Naive thymus-derived CD4-positive, alpha-beta T cell (primary cell): ENCODE measurements at places on chromosomes 6 and 20. TPM values are rescaled to one million over a fixed set of nuclear protein-coding genes. Genes with fewer than 3 reads are reported as not detected.

GRCh38 chr20:36792422-36792821 lies 18.9 kb upstream of the DSN1 start:
- no peak for DNase-seq

Gene TMEM63B
- 1.7 TPM for polyA plus RNA-seq

GRCh38 chr20:52905241-52905994 lies 66.7 kb upstream of the TSHZ2 start:
- DNase-seq = no peak

DNA sequence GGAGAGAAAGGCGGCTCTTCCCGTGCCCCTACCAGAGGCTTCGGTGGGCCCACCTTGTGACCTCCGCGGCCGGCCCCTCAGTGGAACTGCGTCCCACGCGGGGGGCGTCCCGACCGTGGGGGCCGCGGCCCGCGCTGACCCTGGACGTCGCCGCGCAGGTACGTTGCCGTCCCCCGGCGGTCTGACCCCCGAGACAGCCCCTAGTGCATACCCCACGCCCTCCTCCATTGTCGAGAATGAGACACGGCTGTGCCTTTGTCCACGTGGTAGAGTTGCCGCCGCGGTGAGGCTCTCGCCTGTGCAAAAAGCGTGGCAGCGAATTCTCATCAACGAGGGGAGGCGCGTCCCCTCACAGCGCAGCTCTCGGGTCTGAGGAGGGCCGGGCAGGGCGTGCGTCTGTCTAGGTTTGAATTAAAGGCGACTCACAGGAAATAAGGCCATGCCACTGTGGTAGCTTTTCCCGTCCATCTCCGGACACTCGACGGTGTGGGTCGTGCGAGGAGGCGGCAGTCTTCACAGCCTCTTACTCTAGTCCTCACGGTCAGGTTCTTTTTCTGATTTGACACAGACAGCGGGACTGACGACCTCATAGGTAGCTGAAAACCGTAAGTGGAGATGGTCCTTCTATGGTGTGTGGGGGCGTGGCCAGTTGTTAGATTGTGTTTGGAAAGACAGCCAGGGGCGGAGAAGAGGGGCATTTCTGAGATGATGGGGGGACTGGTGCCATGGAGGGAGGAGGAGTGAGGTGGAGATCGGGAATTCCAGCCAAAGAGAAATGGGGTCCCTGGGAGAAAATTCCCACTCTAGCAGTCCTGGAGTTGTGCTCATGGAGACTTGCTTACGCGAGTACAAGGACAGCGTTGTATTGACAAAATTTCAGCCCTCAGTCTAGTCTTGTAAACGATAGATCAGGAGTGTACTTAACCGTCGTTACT lies 580 bp downstream of the NXT1 start:
- DNase-seq = peak; percentile 56

Gene DEFB124
- polyA plus RNA-seq = not detected

DNA sequence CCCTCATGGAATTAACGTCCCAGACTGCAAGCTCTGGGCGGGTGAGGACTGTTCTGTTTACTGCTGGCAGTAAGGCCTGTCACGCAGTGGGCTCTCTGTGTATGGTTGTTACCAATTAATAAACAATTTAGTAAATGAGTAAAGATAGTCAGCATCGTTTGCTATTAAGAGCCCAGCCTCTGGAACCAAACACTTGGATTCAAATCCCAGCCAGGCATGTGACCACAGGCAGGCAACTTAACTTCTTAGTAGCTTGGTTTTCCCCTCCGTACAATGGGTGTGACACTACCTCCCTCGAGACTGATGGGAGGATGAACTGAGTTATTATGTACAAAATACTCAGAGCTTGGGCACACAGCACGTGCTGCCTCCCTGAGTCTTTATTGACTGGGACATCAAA lies 137.7 kb upstream of the ARMC2 start:
- DNase-seq = no peak

Gene LGSN
- 0.21 TPM for polyA plus RNA-seq

GRCh38 chr6:43467752-43468151 lies 9.6 kb upstream of the TJAP1 start:
- DNase-seq = no peak

DNA sequence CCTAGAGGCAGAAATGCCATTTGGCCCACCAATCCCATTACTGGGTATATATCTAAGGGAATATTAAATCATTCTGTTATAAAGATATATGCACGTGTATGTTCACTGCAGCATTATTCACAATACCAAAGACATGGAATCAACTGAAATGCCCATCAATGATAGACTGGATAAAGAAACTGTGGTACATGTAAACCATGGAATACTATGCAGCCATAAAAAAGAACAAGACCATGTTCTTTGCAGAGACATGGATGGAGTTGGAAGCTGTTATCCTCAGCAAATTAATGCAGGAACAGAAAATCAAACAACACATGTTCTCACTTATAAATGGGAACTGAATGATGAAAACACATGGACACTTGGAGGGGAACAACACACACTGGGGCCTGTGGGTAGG lies 458.4 kb downstream of the CD83 start:
- no peak for DNase-seq

GRCh38 chr20:51176876-51177275 lies 154.0 kb upstream of the KCNG1 start:
- DNase-seq = no peak

Gene TFAP2C
- not detected for polyA plus RNA-seq

Gene RAET1G
- polyA plus RNA-seq = not detected

- no peak for DNase-seq
Measured at GRCh38 chr6:7176208-7176607, 68.4 kb downstream of the RREB1 start.

DNA sequence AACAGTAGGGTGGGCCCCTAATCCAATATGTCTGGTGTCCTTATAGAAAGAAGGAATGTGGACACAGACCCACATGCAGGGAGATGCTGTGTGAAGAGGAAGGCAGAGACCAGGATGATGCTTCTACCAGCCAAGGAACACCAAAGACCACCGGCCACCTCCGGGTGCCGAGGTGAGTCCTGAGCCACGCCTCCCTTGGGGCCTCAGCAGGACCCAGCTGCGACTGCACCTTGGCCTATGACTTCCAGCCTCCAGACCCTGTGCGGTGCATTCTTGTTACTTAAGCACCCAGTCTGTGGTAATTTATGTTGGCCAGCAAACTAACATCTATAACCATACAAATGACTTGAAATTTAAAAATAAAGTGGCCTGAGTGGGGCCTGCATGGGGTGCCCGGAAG lies 79.5 kb upstream of the QKI start:
- no peak for DNase-seq

DNA sequence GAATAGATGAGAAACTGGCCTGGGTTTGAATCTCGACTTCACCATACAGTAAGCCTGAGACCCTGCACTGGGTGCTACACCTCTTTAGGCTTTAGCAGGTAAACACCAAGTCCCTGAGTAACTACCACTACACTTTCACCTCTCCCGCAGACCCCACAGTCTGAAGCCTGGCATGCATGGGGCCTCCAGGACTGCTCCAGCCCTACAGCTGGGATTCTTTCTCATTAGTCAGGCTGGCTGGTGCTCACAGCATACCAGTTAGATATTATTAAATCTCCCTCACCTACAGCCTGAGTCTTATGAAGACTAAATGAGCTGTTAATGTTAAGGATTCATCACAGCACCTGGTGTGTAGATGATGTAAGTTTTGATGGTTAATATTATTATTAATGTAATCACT lies 388.7 kb downstream of the ARHGAP18 start:
- no peak for DNase-seq

Gene SYNJ2
- 12.0 TPM for polyA plus RNA-seq

Gene C4B
- polyA plus RNA-seq = 0.59 TPM
